ENCODE measurements at places on chromosomes 3 and 15.

DNA sequence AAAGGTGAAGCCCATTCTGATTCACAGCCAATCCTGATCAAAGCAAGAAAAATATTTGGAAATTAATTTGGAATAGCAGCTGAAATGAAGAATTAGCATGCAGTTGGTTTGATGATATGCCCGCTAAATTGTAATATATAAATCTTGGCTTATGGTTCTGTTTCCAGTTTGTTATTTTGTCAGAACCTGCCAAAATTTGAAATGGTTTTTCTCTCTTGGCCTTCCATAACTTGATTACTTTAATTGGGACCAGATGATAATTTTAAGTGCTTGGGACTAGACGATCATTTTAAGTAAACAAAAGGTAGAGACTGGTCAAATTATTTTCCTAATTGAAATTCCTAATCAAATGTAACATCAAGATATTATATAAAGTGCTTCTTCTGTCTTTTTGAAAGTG is 842.4 kb downstream of the TBL1XR1 start:
- DNase-seq = no peak

DNA sequence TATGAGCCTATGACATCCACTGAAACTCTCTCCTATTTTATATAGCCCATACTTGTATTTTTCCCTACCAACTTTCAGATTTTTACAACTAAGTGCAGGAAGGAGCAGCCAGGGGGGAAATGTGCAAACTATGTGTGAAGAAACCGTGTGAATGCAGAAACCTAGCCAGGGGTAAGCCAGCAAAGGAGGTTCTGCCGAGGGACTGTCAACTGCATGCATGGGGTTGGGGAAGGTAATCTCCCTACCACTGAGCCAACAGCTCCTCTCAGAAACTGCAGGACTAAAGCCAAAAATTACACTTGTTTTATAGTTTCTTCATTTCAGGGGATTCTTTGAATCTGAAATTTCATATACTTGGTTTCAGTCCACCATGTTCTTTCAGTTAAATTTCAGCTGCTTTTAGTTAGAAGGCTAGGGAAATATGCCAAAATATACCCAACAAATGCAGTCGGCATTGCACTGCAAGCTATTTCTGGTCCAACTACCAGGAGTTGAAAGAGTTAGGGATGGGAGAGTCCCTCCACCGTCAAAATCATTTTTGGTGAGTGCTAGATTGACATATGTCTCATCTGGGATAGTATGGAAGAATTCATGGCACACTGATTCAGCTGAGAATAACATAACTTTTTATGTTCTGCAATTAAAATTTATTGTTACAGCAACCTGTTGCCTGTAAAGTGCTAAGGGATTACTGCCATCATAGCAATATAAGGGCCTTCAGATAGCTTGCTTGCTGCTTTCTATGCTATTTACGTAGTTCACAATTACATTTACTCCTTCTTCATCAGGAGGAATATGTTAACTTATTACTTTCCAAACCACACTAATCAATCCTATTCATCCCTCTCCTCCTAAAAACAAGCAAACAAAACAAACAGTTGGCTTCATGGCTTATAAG is 904.2 kb downstream of the ROBO1 start:
- no peak for DNase-seq

GRCh38 chr3:32467333-32468070 is 35.1 kb downstream of the CMTM6 start:
- peak; percentile 61 for DNase-seq

DNA sequence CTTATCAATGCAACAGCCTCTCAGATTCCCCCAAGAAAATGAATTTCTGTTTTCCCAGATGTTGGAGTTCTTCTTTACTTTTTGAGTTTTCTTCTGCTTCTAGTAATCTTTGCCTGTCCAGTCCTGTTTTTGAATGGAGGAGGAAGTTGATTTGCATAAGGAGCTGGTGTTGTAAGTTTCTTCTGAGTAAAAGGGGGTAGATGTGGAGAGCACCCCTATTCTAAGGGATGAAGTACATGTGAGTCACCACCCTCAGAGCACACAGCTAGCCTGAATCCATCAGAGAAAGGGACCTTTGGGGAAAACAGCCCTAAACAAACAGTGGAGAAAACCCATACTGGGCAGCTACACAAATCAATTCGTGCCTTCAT is 34.5 kb downstream of the ACAA1 start:
- DNase-seq = no peak

- no peak for DNase-seq
Observed at GRCh38 chr15:60462027-60462426, 16.9 kb downstream of the ICE2 start.
